ENCODE measurements at places on chromosomes 4 and X.

DNA sequence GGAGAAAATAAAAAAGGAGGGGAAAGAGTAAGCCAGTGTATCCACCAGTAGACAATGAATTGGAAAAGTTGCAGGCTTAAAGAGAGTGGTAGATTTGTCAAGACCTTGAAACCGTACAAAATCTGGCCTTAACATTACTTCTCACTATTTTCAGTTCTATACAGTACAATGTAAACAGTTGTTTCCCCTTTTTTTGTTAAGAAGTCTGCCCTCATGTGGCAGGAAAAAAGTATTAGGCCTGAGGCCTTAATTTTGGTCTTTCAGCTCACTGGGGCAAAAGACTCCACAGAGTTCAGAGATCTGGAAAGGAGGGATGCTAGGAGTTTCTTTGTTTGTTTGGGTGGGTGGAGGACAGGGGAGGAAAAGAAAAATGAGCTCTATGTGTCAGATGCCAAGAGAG lies 92.8 kb upstream of the CCDC160 start:
- DNase-seq: peak; percentile 23

DNA sequence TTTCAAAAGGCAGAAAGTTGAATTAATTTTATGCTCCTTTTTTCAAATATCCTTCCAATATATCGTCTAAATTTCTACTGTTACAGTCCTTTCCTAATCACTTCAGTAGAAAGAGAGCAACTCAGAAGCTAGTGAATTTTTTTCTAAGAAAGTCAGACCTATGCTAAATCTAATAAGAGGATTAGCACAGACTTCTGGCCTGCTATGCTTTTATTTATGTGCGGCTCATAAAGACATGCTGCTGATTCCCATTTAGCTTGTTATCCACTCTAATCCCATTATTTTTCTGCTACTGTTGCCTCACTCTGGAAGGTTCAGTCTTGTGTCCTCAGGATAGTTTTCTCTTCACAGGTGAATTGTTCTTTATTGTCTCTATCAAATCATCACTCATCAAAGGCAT lies 473.5 kb upstream of the FAM241A start:
- DNase-seq: no peak

DNA sequence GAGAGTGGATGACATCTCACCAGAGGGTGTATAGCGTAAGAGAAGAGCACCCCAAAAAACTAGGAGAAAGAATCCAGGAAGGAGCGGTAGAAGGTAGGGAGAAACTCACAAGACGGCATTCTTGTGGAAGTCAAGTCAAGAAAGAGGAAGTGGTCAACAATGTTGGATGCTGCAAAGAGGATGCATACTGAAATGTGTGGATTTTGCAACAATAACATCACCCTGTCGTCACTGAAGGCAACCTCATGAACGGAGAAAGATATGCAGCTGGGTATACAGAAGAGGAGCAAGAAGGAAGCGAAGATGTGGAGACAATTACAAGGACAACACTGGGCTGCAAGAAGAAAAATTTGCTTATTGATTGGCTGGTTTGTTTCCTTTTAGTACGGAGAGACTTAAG lies 11.4 kb upstream of the TAPT1 start:
- DNase-seq: no peak

- DNase-seq: no peak
Observed at GRCh38 chr4:110449947-110450346, 26.0 kb upstream of the ENPEP start.

DNA sequence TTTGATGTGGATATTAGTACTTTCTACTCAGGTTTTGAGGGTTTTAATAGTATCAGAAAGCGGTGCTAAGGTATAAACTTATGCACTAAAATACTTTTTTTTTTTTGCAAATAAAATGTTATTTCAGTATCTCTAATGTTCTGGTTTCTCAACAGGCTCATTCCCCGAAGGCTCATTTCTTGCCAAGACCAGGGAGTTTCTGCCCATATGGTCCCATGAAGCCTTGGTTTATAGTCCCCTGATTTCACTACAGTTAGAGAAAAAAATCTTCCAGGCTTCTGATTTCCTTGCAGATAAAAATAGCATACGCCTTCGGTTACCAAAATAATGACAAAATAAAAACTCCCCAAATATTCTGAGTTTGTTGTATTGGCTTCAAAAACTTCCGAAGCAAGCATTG lies 814.2 kb upstream of the PABPC4L start:
- no peak for DNase-seq

DNA sequence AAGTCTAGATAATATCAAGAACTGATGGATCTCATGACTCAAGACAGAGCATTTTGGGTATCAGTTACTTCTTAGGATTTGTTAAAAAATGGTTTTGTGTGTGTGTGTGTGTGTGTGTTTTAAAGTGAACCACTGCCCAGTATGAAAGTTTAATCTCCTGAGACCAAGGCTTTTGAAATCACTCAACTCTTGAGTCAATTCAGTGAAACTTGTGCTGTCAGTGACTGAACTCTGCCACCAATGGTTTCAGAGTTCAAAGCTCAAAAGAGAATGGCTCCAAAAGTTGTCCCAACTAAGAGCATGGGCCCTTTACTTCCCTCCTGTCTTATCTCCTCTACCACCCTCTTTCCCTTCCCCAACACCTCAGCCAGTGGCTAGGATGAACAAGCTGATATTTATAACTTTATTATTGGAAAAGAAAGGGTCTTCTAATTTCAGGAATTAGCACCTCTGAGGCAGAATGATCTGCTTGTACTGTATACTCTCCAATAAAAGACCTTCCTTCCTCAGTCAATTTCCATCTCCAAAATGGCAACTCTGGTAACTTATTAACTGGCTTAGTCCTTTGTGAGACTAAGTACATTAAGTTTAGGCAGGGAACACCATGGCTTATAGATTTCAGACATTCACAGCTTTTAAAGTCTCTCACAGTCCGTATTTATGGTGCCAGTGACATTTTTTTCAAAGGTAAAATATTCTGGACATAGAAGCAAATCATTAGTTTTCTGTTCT lies 152.2 kb downstream of the REPS2 start:
- DNase-seq: no peak

- no peak for DNase-seq
Observed at GRCh38 chrX:41599507-41599906, 89.3 kb upstream of the GPR34 start.

DNA sequence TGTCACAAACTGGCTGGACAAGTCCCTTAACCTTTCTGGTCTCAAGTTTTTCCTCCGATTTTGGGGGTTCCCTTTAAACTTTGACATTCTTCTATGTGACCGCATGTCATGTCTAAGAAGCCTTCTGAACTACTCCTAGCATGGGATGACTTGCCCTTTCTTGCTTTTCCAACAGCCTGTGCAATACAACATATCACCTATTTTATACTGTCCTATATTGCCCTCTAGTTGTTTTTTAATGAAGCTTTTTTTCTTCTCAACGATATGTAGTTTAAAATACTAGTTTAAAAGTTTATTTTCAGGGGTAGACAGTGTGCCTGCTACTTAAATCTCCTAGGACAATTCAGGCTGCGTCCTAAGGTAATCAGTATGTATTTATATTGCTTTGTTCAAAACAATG lies 1.0 kb upstream of the IGBP1 start:
- no peak for DNase-seq

- DNase-seq: peak; percentile 55
Observed at GRCh38 chrX:118839334-118839958, 15.8 kb downstream of the ZCCHC12 start.

GRCh38 chr4:70914000-70914399 lies 11.8 kb downstream of the MOB1B start:
- peak; percentile 69 for DNase-seq

- no peak for DNase-seq
Observed at GRCh38 chr4:61301271-61301670, 101.1 kb downstream of the ADGRL3 start.

DNA sequence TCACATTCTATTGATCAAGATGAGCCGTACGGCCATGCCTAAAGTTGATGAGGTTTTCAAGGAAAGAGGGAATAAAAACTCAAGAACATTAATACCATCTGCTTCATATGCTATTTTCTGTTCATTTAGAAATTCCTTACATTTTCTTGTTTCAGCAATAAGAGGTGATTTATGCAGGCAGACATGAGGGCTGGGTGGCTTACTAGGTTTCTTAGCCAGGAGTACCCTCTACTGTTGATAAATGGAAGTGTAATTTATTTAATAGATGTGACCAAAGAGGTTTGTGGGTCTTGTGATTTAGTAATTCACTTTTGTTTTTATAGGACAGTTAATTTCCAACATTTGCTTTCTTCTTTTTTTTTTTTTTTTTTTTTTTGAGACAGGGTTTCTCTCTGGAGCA lies 6.4 kb upstream of the SMIM9 start:
- DNase-seq: peak; percentile 49

DNA sequence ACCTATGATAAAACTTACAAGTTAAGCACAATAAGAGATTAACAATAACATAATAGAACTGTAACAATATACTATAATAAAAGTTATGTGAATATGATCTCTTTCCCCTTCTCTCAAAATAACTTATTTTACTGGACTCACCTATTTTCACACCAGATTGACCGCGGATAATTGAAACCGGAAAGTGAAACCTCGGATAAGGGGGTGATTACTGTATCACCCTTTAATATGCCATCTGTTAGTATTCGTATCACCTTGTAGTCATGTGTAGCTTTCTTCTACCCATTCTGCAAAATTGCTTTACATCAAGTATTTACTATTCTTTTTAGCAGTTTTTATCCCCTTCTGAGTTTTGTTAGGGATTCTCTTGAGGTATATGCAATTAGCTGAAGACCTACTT lies 1.8 kb downstream of the SPCS3 start:
- no peak for DNase-seq

DNA sequence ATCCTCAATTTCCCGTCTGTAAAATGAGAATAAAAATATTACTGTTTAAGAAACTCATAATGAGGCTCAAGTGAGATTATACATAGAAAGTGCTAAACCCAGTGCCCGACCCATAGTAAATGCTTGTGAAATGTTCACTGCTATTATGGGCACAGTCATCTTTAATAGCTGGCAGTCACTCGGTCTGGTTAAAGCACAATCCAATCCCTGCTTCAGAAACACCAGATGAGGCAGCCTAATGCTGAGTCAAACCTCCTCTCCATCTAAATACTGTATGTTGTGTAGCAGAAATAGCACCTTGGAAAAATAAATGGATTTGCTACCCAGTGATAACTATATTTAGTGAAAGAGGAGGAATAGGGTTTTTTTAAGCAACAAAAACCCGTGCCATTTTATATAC lies 14.5 kb downstream of the EVC2 start:
- DNase-seq: no peak

DNA sequence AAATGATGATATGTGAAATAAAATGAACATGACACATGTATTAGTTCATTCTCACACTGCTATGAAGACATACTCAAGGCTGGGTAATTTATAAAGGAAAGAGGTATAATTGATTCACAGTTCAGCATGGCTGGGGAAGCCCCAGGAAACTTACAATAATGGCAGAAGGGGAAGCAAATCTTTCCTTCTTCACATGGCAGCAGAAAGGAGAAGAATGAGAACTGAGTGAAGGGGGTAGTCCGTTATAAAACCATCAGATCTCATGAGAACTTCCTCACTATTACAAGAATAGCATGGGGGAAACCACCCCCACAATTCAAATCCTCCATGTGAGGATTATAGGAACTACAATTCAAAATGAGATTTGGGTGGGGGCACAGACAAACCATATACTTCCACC lies 243.9 kb upstream of the GYPA start:
- no peak for DNase-seq

- no peak for DNase-seq
Observed at GRCh38 chr4:145860897-145861296, 77.7 kb downstream of the ZNF827 start.

GRCh38 chr4:145939856-145940255 lies 1.2 kb upstream of the ZNF827 start:
- no peak for DNase-seq

DNA sequence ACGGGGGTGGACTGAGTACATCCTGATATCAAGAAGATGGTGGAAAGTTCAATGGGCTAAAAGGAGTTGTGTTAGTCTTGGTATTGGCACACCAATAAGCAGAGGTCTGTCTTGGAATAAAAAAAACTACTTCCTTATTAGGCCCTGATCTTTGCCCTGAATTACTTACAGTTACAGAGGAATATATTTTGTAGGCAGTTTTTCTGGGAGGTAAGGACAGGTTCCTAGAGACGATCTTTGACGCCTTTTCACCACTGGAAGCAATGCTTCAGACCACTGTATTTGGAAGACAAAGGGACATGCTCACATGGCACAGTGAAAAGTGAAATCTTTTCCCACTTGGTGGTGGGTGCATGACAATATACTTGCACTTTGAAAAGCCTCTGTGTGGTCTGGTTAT lies 618 bp upstream of the XK start:
- no peak for DNase-seq

DNA sequence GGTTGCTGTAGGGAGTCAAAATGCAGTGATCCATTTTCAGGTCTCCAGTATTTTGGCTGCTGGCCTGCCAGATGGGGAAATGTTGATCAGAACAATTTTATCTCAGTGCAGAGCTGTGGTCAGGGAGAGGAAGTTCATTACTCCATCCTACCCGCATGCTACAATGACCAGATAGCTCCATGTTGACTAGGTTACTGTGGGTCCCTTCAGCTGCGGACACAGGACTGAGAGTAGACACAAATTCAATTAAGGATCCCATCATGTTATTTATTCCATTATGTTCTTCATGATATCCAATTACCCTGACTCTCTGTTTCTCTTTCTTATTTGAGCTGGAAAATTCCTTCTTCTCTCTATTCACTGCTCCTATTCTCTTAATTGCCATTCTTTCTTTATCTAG lies 16.3 kb downstream of the SYNPO2 start:
- no peak for DNase-seq

DNA sequence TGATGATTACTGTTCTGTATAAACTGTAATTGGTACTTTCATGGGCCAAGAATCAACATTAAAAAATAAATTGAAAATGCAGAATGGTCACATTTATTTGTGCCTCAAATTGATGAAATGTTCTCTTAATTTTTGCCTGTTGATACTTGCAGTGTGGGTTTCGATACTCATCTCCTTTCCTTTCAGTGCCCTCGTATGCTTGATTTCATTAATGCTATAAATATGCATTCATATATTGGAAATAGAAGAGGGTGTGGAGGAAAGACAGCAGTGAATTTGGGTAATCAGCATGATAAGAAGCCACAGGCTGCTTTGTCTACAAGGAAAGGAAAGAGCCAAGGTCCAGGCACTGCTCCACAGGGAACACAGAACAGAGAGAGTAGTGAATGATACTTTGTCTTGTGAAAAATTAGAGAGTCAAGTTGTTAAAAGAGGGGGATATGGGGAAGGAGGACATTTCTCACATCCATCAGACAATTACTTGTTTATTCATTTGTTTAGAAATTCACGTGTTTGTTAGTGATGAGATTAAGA lies 1.0 kb upstream of the DDX60 start:
- DNase-seq: no peak

GRCh38 chr4:188372058-188372457 lies 232.8 kb downstream of the TRIML1 start:
- DNase-seq: peak; percentile 8

GRCh38 chr4:168693750-168694490 lies 197.1 kb downstream of the PALLD start:
- DNase-seq: no peak
